ENCODE measurements at places on chromosomes 3 and 15.

DNA sequence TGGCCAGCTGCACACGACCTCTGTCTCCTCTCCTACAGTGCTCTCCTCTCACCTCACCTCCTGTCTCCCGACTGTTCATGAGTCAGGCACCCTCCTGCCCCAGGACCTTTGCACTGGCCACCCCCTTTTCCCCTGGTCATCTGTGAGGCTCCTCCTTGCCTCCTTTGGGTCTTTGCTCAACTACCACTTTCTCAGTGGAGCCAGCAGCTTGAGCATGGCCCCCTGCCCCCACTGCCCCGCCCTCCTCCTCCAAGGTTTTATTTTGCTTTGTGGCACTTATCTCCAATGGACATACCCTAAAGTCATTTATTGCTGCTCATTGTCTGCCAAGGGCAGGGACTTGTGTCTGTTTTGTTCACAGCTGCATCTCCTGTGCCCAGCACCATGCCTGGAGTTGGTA is 64.3 kb downstream of the MGLL start:
- DNase-seq = no peak

DNA sequence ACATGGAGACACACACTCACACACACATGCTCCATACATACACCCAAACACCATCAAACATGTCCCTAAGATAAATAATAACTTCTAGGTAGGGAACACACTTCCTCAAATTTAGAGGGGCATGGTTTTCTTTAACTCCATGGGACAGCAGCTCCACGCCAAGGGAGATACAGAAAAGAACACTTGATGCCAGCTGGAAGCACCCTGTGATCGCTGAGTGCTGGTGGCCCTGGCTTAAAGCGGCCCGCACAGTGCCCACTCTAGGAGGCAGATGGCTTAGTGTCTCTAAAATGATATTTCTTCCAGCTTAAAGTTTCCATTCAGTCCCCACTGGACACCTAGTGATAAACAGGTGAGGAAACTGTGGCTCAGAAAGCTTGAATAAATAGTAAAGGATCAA is 232.9 kb downstream of the UACA start:
- no peak for DNase-seq

- DNase-seq = no peak
These were observed 208.1 kb downstream of the RBMS3 start for GRCh38 chr3:29488922-29489321.

DNA sequence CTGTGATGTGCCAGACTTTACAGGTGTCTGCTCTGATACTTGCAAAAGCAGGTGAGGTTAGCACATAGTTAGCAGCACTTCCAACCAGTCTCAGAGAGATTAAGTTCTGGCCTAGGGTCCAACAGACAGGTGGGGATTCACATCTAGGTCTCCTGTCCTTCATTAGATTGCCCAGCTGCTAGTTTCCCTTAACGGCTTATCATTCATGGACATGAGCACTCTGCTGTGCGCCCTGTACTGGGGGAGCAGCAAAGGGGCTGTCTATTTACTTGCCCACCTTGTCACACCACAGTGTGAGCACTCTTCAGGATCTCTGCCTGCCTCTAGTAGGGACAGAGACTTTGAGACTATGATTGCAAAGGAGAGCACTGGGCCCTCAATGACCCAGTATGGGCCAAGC is 8.7 kb downstream of the SPSB4 start:
- DNase-seq = no peak

GRCh38 chr15:20643829-20644425 is 102.3 kb upstream of the GOLGA6L6 start:
- DNase-seq = no peak
